Left renal cortex interstitium (tissue), 4 donors: ENCODE measurements at places on chromosomes 5 and 9.

DNA sequence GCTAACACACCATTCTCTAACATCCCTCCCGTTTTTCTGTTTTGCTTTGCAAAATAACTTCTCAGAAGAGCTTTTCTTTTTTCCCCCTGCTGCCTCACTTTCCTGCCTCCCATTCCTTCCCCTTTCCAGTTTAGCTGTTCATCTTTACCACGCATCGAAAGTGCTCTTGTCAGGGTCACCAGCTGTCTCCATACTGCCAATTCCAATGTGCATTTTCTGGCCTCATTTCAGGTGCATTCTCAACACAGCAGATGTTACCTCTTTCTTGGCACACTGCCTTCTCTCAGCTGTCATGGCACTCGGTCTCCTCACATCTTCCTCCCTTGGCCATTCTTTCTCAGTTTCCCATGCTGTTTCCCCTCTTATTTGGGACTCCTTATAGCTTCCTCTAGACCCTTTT lies 9.5 kb downstream of the ARSK start:
- no peak for DNase-seq

GRCh38 chr9:4137234-4137633 lies 162.6 kb downstream of the GLIS3 start:
- no peak for DNase-seq

DNA sequence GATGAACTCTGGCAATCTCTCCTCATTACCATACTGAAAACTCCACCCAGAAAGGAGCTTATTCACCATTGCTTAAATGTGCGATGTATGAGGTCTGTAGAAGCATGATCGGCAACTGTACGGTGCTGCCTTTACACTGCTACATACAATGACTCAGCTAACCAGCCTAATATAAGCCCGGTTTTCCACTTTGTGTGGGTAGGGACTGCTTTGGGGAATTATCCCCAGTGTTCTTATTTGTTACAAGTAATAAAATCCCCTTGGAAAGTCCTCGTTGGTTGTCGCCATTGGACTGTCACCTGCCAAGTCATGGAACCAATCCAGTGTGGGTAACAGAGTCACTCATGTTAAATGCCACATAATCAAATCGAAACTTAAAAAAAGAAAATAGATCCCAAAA lies 23.5 kb upstream of the TENT2 start:
- DNase-seq = no peak

DNA sequence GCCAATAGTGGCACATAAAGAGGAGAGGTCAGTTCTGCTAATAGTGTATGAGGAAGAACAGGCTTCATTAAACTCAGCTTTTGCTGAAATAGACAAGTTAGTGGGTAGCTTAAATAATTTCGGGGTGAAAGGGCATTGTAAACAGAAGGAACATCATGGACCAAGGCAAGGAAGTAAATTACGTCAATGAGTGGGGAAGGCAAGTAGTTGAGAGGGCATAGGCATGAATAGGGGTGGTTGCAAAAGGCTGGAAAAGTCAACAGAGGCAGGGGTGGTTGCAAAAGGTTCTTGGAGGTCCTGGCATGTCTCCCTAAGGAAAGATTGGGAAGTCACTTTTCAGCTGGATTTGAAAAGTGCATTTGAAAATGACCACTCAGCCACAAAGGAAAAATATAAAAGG lies 383.3 kb upstream of the RPS23 start:
- DNase-seq = no peak

- no peak for DNase-seq
These were observed 227.0 kb downstream of the DRD1 start for GRCh38 chr5:175216991-175217390.

GRCh38 chr5:139141446-139142204 lies 56.5 kb downstream of the SIL1 start:
- DNase-seq = no peak

DNA sequence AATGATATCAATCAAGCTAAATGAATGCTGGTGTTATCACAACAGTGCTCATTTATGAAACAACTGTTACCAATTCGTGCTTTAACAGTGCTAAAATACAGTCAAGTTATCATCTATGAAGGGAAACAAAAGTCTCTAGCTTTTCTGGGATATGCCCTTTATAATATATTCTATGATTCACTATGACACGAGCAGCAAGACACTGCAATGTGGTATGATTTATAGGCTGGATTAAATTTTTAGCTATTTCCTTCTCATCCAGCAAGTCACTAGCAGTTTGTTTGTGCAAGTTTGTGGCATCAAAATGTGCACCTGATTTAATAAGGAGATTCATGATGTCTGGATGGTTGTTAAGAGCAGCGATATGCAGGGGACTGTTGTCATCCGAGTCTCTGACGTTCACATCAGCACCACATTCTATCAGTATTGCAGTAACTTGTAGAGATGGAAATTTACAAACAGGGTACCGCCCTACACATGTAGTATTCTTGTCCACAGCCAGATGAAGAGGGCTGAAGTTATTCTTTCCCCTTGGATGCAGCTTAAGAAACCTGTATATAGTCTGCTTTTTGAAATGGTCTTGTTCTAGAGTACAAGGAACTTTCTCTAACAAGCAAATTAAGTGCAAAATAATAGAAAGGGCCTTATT lies 20.3 kb downstream of the FEM1C start:
- no peak for DNase-seq

DNA sequence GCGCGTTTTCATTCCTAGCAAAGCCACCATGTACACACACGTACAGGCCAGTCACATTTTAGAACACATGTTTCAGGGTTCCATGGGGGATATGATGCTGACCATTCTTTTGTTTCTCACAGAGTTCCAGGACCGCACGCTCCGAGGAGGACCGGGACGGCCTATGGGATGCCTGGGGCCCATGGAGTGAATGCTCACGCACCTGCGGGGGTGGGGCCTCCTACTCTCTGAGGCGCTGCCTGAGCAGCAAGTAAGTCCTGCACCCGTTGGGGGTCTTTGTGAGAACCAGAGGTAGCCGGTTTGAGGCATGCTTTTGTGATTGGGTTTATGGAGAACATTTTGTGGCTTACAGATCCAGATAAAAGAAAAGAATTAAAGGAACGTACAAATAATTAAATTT lies 30.8 kb downstream of the ADAMTSL1 start:
- DNase-seq = no peak

GRCh38 chr9:135020481-135021392 lies 66.7 kb upstream of the OLFM1 start:
- DNase-seq = no peak

DNA sequence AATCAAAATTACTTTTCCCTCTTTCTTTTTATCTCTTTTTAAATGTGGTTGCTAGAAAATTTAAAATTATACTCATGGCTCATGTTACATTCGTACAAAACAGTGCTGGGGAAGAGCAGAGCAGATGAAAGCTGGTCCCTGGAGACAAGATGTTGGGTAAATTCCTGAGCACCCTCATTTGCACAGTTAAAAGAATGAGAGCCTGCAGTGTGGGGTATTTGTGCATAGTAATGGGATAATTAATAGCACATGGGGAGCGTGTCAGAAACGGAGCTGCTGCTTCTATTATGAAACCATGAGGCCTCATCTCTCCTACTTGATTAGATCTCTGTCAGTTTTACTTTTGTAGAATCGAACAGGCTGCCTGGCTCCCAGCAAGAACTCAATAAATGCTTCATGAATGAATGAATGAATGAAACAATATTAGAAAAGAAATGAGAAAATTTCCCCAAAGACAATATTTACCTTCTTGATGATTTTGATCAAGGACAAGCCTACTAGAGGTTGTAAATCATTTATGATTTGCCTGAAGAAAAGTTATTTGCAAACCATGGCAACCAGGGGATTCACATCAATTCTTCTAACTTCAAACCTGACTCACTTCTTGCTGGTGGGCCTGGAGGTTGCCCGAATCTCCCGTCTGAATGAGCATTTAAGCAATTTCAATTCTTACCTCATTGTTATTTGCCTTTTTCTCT lies 177.2 kb upstream of the TUT7 start:
- DNase-seq = no peak

DNA sequence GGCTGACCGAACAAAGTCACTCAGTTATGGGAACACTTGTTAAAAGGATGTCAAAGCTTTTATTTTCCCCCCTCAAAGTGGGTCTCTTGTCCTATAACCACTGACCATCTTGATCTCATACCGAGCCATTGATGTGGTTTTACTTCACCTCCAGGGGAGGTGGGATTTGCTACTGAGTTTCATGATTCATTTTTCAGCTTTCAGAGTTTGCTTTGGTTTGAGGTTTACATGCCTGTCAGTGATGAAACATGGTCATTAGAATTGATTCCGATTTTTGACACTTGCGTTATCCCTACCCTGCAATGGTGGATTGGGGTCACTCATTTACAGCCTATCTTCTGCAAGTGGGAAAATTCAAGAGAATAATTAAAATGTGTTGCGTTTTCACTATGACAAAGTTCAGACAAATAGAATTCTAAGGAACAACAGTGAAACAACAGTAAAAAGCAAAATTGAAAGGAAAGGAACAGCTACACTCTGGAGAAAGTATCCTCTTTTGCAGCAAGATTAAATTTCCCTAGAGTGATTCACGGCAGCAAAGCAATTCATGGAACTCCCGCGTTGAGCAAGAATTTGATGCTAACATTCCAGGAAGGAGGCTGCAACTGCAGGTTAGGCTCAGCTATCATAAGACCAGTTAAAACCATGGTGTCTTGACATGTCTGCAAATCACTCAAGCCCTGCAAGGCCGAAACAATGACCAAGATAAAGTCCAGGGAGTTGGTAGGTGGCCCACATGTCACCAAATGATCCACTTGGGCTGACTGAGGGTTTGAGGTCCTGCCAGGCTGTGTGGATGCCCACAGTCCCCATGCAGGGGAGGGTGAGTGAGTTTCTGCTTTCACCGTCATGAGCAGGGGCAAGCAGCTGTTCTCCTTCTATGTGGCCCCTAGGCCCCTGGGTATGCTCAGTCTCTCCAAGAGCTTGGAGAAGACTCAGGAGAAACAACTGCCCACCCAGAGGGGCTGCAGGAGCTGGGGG lies 9.4 kb downstream of the GADD45G start:
- DNase-seq = no peak

GRCh38 chr5:113166261-113166660 lies 189.7 kb downstream of the DCP2 start:
- DNase-seq = no peak

DNA sequence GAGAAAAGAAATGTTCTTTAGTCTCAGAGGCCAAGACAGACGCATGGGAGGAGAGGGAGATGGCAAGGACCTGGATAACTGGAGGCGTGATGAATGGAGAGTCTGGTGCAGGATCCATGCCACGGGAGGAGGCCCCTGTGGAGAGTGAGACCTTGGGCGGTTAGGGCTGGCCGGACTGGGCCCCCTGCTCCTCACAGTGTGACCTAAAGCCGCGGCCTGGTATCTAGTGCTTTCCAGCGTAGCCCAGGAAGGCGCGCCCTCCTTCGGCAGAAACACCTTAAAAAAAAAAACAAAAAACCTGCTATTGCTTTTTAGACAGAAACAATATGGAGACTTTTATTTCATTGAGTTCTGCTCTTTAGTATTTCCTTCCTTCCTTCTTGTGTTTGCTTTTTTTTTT lies 33.1 kb downstream of the SCGB3A1 start:
- DNase-seq = no peak

GRCh38 chr5:80747922-80748321 lies 93.1 kb upstream of the DHFR start:
- no peak for DNase-seq

GRCh38 chr5:60248901-60249300 lies 355.4 kb upstream of the PDE4D start:
- no peak for DNase-seq

DNA sequence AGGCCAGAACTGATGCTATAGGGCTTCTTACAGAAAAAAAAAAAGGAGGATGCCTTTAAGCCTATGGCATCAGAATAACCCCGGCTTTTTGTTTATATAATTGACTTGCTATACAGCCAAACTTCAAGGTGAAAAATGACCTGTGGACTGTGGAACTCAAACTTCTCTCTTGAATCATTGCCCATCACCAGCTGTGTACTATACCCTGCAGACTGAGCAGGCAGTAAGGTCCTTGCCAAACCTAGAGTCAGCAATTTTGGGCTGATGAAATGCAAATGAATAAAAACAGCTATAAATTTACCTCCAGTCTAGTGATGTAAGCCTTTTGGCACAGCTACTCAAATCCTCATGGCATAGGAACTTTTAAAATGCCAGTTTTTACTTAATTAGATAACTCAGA lies 44.5 kb upstream of the PPP3R2 start:
- no peak for DNase-seq

DNA sequence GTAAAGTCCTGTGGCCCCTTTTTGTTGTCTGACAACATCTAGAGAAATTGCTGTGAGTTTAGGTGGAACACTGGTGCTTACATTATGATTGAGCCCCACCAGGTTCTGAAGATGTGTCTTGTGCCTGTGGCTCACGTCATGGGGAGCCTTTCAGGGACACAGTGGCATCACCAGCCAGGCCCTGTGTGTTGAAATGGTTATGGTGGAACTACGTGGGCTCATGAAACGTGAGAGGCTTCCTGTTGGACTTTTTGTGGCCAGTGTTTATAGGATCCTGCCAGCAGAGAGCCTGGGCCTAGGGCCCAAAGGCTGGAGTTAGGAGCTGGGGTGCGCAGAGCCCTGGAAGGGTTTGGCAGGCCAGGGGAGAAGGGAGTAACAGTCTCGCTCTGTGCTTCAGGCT lies 46.8 kb downstream of the TENT4A start:
- DNase-seq = no peak

GRCh38 chr5:112475747-112476365 lies 56.8 kb upstream of the EPB41L4A start:
- DNase-seq = no peak

- no peak for DNase-seq
These were observed 237.4 kb upstream of the PRDM9 start for GRCh38 chr5:23269981-23270380.

DNA sequence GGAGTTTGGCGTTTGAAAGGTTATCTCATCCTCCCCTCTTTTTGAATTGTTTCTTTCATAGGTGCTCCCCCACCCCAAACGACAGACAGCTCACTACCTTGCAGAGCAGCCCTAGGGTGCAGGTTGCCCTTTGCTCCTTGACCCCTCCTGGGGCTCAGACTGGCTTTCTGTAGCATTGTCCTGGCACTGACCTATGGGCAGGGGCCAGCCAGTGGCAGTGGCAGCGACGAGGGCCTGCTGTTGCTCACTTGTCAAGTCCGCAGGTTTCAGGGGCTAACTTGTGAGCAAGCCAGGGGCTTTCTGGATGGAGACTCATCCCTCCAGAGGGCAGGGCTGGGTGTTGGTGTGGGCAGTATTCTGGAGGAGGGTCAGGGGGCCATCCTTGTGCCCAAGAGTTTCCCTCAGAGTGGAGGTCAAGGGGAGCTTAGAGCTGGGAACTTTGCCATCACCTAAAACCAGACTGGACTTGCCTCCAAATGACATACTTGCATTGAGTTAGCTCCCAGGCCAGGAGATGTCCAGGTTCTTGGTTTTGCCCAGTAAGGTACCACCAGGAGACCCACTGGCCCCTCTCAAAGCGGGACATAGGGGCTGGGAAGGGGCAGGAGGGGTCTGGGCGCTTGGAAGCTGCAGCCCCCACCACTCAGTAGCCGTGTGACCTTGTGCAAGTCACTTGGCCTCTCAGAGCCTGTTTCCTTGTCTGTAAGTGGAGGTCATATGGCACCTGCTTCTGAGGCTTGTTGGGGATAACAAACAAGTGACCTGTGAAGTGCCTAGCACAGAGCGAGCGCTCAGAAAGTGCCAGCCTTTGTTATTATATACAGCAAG lies 53.5 kb upstream of the CDKN2AIPNL start:
- no peak for DNase-seq

GRCh38 chr5:149837680-149838269 lies 106.8 kb downstream of the PDE6A start:
- DNase-seq = peak; percentile 28
